IPS DF 6.9 (cell line): ENCODE measurements at places on chromosomes 7 and 10.
A peak's percentile ranks its signal among the peaks of the same experiment; 100 is the strongest.

DNA sequence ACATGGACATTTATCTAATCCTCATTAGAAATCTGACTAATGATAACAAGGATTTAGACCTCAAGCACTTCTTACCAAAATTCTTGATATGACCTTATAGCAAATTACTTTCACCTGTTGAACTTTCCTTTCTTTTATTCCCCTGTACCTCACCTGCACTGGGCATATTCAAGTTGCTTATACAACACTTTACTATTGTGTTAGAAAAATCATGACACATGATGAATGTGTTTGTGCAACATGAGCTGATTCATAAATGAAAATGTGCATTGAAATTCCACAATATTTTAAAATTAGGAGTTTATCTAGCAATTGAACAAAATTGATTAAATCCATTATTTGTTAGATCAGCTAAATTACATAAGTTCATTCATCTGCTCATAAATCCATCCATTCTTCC is 160.6 kb downstream of the CFTR start:
- DNase-seq: no peak

GRCh38 chr7:26792006-26792405 is 72.4 kb downstream of the SKAP2 start:
- no peak for DNase-seq

- no peak for DNase-seq
These were observed 23.8 kb downstream of the PFKP start for GRCh38 chr10:3090914-3091787.

- no peak for DNase-seq
These were observed 348.7 kb upstream of the HPS1 start for GRCh38 chr10:98795467-98795866.

- DNase-seq: peak; percentile 27
These were observed 114.9 kb downstream of the HDAC9 start for GRCh38 chr7:18610331-18610948.

GRCh38 chr7:100584683-100585510 is 1.0 kb downstream of the LRCH4 start:
- DNase-seq: no peak

- no peak for DNase-seq
These were observed 114.4 kb downstream of the COL13A1 start for GRCh38 chr10:69916118-69916517.

DNA sequence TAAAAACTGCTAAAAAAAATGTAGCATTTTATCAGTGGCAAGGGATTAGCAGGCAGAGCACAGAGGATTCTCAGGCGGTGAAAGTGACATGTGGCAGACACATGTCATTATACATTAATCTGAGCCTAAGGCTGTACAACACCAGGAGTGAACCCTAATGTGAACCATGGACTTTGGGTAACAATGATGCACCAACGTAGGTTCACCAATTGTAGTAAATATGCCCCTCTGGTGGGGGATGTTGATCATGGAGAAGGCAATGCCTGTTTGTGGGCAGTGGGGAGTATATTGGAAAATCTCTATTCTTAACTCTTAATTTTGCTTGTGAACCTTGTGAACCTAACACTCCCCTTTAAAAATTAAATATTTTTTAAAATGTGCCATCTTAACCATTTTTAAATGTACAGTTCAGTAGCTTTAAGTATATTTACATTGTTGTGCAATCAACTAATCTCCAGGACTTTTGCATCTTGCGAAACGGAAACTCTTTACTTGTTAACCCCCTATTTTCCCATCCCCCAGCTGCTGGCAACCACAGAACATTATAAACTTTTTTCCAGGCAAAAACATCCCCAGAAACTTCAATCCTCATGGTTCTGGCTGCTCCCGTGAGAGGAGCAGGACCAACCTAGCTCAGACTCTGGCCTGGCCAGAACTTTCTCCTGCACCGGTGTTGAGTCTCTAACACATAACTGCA is 29.9 kb downstream of the LRRC20 start:
- DNase-seq: no peak

DNA sequence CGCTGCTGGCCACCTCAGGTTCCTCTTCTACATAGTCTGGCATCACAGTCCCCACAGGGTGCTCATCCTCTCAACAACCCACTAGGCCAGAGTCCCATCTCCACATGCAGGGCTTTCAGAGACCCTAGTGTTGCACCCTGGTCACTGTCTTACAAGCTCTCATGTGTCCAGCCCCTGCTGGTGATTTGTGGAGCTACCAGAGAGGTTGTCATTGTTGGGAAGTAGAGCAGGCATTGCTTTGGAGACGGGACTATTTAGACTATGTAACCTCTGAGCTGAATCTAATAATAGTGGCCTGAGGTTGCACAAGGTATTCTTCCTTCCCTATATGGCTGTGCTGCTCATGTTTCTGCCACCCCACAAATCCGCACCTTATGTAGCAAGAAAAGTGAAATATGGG is 135.3 kb upstream of the VWC2 start:
- no peak for DNase-seq
